Smooth muscle cell of the brain vasculature (primary cell): ENCODE measurements at places on chromosomes 1 and 21.

- DNase-seq = no peak
These were observed 81.2 kb downstream of the RPS6KA1 start for GRCh38 chr1:26610781-26611180.

GRCh38 chr1:203166192-203166940 lies 9.3 kb downstream of the MYBPH start:
- DNase-seq = no peak

DNA sequence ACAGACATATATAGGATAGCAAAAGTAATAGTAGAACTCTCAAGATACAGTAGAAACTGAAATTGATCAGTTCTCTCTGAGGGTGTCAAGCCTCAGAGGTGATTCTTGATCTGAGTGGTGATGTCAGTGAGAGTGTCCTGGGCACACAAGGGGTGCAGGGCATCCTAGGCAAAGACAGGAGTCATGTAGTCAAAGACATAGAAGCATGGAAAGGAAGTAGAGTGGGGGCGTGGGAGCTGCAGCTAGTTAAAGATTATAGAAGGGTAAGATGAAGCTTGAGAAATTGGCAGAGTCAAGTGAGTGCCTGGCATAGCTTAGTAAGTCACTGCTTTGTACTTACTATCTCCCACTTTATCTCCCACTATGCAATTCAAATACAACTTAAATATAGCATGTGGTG lies 22.8 kb downstream of the CDC7 start:
- DNase-seq = no peak

DNA sequence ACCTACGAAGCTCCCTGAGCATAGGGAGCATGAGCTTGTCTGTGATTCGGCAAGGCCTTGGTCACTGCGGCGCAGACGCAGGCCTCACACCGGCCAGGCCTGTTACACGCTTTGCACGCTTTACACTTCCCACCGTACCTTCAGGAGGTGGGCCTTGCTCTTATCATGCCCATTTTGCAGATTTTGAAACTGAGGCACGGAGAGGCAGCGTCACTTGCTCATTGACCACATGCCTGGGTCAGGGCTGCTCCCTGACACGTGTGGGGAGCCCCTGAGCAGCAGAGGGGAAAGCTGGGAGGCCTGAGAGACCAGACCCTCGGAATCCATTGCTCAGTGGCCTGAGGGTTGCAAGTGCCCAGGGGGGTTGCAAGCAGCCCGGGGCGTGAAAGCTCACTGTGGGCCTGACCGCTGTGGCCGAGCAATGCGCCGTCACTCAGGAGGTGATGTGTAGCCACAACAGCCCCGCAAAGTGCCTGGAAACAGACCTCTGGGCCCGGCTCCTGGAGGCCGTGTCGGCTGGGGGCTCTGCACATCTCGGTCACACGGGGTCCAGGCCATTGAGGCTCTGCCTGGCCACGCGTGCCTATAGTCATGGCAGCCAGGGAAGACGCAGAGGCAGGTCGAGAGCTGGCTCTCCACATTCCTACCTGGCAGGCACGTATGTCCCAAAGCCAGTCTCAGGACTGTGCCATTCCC lies 6.9 kb downstream of the ARHGEF16 start:
- DNase-seq = no peak

- no peak for DNase-seq
These were observed 112.5 kb upstream of the NBPF11 start for GRCh38 chr1:148264374-148265276.

- DNase-seq = no peak
These were observed 58.4 kb downstream of the VPS26C start for GRCh38 chr21:37208741-37209225.

- no peak for DNase-seq
These were observed 89.7 kb upstream of the ESRRG start for GRCh38 chr1:216812966-216813365.

DNA sequence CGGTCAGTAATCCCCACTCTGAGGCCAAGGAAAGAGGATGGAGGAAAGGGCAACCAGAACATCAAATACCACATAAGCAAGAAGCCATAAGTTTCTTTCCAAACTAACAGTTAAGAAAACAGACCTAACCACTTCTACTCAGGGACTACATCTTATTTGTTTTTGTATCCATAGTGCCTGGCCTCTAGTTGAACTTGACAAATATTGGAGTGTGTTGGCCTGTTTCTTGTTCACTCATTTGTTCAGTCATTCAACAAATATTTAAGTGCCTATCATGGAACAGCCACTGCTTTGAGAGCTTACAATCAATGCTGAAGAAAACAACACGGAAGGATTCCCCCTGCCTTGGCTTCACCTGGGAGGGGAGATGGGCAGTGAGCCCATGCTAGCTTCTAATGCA lies 69.7 kb downstream of the ST6GALNAC3 start:
- DNase-seq = no peak

DNA sequence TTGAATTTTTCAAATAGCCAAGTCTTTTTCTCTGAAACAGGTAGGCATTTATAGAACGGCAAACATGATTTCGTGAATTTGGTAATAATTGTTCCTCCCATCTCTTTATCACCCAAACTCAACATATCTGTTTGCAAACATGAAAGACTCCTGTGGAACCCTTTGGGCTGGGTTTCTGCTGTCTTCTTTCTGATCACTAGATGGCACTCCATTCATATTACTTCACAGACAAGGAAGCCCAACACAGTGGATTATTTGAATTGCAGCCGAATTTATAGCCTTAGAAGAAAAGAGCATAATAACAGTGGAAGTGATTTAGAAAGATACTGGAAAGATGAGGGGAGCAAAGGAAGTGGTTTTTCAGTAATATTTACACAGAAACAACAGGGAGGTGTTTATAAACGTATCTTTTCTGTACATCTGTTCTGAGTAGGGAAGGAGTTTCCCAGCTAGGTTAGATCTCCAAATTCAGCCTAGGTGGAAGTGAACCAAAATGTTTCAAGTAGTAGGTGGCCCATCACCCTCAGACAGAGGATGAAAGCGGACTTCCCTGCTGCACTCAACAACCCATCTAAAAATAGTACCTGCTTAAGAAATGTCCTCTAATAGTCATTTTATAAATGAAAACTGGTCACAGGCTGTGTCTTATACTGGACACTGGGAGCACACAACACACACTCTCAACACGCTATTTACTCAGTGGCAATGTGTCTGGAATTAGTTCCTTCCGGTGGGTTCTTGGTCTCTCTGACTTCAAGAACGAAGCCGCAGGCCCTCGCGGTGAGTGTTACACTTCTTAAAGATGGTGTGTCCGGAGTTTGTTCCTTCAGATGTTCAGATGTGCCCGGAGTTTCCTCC lies 67.6 kb downstream of the MAP3K21 start:
- DNase-seq = peak; percentile 18

DNA sequence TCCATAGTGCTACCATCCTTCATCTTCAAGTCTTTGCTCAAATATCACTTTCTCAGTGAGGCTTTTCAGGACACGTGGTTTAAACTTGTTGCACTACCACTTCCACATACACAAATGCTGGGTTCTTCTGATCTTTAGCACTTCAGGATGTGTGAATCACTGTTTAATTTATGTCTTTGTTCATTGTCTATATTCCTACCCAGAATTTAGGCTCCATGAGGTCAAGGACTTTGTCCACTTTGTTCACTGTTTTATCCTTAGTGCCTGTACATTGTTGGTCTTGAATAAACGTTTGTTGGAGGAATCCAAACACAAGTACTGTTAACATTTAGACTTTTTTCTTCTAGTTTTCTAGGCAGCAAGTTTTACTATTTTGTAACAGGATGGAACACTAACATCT lies 42.6 kb upstream of the RALGPS2 start:
- DNase-seq = no peak

DNA sequence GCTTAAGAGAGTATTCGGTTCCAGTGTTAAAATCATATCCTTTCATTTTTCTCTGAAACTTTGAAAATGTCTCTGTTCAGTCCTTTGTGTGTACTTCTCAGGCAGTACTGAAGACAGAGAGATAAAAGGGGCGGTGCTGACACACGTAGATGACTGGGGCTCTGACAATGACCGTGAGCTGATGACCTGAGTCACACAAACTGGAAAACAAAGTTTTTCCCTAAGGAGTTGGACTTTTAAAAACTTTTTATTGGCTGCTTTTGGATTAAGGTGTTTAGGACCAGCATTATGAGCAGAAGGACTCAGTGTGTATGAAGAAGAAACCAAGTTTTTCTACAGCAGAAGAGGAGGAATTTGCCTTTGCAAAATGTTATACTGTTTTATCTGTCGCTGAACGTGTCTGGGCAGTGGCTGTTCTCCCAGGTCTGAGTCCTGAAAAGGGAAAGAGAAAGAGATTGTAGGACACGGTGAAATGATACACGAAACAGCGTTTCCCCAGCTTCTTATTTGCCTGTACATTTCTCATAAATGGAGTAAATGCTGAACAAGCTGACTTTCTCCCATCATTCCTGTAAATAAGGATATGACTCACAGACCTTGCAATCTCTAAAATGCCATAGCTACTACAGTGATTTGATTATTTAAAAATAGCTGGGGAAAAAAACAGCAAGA lies 51.5 kb downstream of the MAP3K7CL start:
- no peak for DNase-seq

DNA sequence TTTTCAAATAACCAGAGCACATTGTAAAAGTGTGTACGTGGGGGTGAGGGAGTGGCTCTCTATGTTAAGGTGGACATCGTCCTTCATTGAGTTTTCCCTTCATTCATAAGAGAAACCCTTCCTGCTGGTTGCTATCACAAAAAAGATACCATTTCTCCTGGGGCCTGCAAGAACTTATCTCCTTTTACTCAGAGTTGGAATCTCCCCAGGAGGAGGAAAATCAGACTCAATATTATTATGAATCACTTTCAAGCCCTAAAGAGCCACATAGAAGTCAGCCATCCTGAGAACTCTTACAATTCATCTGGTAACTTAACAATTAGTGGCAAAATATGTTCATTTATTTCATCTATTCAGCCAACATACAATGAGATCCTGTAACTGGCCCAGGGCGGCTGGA lies 27.1 kb upstream of the TGFBR3 start:
- DNase-seq = no peak

DNA sequence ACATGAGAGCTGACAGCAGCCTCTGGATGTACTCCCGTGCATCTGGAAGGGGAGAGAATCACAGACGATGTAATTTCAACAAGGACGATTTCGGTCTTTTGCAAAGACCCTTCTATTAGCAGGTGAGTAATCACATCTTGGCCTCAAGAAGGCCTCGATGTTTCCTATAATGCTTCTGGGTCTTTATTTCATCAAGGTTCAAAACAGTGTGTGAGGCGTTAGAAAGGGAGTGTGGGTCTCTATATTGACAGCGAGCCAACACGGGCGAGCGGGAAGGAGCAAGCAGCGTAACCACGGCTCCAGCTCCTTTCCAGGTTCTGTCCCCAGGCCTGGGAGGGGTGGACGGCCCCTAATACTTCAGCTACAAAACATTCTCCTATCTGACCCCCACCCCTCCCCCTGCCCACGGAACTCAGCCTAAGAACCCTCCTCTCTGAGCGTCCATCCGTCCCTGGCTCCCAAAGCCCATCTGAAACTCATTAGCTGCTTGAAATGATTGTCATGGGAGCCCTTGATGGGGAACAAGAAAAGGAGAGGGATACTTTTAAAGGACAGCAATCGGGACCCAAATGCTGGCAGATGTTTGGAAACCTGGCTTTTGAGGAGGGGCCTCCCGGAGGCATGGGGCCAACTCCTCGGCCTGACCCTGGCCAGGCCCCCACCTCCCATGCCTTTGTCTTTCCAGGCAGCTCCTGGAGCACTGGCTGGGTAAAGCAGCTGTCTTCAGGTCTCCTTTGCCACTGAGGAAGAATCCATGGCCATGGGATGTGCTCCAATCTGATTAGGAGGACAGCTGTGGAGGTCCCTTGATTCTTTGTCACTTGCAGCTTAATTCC lies 250.8 kb downstream of the FOXD2 start:
- DNase-seq = no peak

GRCh38 chr1:107683683-107684082 lies 281.3 kb downstream of the VAV3 start:
- no peak for DNase-seq

GRCh38 chr21:42763581-42764442 lies 110.4 kb downstream of the PDE9A start:
- DNase-seq = no peak

DNA sequence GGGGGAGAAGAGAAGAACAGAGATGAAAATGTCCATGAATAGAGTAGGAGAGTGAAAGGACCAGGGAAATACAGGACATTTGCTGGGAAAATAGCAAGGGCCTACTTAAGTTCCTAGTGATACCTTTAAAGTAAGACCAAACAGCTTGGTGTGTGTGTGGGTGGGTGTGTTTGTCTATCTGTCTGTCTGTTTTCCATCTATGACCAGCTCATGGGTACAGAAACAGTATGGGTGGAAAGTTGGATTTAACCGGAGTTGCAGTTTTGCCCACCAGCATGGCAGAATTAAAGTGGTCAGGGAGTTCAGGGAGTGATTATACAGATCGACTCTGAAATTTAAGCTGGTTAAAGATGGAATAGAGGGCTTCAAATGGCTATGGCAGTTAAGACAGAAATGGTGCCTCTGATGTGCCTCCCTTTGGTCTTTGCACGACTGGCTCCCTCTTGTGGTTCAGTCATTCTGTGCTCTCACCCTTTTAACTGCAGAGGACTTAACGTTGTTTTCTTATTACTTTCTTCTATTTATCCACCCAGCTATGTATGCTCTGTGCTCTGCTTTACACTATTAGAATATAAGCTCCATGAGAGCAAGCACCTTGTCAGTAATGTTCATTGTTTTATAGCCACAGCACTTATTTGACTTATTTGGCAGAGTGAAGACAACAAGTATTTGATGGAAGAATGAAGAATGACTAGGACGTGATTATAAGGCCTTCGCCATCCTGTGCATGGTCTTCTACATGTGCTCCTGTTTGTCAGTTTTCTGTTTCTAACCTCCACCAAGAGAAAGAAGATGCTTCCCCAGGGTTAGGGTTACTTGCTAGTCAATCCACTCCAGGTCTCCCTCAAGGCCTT lies 72.7 kb upstream of the AK4 start:
- no peak for DNase-seq
